ENCODE measurements at places on chromosomes 2 and 18.

GRCh38 chr2:168884975-168885374 lies 5.3 kb downstream of the SPC25 start:
- DNase-seq, result peak; percentile 64

DNA sequence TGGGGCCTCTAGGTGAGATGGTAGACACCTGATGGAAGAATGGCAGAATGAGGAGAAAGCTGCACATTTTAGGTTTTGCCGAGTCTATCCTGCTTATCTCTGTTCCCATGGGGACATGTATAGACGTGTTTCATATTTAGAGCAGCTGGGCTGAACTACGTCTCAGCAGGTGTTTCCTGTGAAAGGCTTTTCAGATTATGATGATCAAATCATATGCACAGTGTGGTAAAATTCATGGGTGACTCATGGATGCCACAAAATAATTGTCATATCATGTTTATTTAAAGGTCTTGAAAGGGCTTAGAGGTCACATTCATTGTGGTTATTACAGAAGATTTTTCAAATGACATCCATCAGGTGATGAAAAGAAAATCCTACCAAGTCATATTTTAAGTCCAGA lies 90.5 kb downstream of the ICOS start:
- DNase-seq, result peak; percentile 54

DNA sequence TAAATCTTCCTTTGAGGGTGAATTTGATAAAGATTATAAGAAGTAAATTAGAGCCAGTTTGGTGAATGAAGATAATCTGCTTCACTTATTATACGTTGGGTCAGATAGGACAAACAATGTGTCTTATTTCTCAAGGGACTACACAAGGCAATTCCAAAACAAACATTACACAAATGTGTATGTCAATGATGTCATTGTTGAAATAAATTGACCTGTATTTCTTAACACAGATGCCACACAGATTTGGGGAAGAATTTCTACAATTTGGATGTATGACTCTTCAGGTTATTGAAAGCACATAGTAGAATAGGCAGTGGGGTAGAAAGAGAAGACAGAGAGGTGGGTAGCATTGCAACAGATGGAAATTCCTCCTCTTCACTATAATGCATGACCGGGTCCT lies 6.9 kb upstream of the CRIM1 start:
- DNase-seq, result no peak

DNA sequence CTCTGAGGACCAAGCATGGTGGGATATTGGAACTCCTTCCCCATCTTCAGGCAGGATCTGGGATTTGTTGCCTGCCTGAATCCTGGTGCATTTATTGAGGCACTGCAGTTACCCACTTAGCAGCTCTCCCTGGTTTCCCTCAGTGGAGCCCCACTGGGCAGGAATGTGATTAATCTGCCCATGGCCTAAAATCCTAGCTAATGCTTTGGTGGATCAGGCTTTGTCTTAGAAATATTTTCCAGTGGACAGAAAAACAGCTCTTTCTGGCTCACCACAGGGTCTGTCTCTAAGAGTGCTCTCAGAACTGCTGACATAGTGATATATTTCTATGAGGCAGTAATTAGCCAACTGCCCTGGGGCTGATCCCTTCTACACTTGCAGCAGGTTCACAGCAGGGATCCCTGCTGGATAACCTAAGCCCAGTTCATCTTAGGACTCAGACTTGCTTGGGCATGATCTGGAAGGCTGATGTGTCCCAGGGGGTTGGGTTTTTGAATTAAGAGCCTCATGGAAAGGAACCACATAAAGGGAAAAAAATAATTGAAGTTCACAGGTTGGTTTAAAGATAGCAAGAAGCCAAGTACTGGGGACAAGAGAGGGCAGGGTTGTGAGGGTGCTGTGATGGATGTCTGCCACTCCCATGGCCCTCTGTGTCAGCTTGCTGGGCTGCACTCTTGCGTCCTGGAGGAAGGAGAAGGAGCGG lies 44.3 kb upstream of the ZDBF2 start:
- DNase-seq, result no peak

DNA sequence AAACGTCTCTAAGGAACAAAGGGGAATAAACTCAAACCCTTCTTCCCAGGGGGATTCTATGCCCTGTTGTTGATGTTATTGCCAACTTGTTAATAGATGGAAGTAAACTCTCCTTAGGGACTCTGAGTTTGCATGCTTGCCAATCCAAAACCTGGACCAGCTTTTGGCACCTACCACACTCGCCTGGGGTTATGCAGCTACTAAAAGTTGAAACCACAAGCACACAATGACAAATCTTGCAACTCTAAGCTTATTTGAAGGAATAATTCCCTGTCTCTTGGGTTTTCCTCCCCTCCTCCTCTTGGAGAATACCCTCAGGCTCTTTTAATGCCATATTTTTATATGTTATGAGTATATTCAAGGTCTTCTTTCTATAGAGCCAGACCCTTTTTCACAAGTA lies 484.1 kb downstream of the FBXO15 start:
- DNase-seq, result no peak

GRCh38 chr2:113282747-113283533 lies 4.2 kb upstream of the PAX8 start:
- DNase-seq, result peak; percentile 40

DNA sequence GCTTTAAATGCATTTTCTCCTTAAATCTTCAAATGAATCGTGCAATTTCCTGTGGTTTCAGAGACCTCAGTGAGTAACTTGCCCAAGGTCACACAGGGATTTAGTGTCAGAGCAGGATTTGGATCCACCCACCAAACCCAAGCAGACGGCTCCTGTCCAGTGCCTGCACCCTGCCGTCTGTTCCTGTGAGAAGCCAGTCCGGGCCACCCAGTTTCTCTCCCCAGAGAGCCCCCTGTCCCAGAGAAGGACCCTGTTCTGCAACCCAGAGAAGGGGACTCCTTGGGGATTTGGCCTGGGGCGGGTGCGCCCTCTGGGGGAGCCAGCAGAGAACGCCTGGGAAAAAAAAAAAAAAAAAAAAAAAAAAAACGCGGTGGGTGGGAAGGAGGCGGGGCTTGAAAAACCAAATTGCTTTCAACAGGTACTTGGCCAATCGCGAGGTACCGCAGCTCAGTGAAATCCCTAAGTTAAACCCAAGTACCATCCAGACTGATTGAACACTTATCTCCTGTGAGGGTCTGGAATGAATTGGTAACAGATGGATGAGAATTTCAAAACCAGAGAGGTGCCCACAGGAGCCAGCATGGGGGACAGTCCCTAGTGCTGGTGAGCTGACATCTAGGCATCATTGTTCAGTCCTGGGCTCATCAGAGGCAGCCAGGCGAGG lies 30.9 kb upstream of the REEP1 start:
- DNase-seq, result peak; percentile 48

DNA sequence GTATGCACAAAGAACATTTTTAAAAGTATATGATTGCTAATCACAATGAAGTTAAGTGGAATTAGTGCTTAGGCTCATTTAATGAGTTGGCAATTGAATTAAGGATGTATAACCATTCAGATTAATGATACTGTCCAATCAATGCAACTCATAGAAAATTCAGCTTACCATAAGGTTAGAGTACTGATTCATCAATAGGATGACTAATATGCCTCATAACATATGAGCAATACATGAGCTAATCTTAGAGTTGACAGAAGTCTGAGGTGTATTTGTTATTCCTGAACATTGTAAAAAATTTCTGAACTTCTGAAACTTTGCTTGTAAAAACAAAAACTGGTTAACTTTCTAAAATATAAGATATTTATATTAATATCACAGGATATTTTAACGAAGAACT lies 118.3 kb upstream of the NETO1 start:
- no peak for DNase-seq

GRCh38 chr18:21181766-21182165 lies 60.3 kb upstream of the GREB1L start:
- DNase-seq, result no peak

- no peak for DNase-seq
These were observed at the start of gene ST8SIA3 for GRCh38 chr18:57352271-57352701. ST8SIA3 (plus strand) TSS chr18:57352557; CDS start chr18:57352847, 290 bp downstream.

DNA sequence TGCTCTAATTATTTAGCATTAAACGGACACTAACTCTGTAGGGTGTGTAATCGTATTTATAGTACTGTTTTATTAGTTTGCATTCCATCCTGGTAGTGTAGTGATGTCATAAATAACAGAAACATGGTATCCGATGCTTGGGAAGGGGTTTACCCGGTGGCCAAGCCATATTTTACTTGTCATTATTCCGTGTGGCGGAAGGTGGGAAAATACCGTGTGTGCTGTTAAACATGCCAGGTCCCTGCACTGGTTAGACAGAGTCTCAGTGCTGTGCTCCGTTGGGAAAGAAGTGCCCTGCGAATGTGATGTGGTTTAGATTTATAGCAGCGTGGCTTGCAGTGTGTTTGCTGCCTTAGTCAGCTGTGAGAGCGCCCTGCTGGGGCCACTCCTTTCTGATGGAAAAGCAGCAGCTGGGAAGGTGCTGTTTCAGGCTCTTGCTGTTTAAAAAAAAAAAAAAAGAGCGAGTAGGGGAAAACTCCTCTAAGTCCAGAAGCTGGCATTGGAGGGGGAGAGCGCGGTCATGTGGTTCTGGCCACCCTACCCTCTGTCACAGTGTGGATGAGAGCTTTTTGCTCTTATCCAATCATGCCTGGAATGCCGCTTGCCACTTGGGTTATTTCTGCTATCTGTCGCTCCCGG lies 211.0 kb downstream of the NEDD4L start:
- no peak for DNase-seq

DNA sequence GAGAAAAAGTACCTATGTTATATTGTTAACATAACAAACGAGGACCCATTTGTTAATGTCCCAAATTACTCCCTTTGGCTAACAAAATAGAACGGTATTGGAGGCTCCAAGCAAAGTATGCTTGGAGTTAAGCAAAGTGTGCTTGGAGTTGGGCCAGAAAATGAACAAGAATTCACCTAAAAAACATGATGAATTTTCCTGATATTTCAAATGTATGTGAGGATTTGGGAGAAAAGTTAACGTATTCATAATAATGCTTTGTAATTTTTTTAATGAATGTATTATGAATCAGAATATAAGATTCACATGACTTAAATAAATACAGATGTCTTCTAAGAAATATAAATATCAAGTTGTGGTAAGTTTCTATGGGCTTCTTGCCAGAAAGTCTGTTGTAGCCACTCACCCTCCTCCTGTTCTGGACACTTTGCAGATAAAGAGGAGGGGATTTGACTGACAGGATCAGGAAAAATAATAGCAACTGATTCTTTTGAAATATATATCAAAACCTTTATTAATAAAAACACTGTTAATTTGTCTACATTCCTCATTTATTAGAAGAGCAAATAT lies 423.7 kb upstream of the MMADHC start:
- no peak for DNase-seq
